ENCODE measurements at places on chromosomes 2 and 18. TPM values are rescaled to one million over a fixed set of nuclear protein-coding genes. Genes with fewer than 3 reads are reported as not detected.

Gene CD226
- 0.89 TPM for polyA plus RNA-seq

Gene PTPRN
- polyA plus RNA-seq: 0.12 TPM

Gene ALKAL2
- 0.49 TPM for polyA plus RNA-seq

Gene SLC35G4
- polyA plus RNA-seq: not detected

Gene CD8A
- 0.10 TPM for polyA plus RNA-seq

Gene LIMS3
- 1.8 TPM for polyA plus RNA-seq

Gene PIEZO2
- 19.0 TPM for polyA plus RNA-seq

Gene CACNB4
- polyA plus RNA-seq: 6.4 TPM

Gene KCNG3
- 0.05 TPM for polyA plus RNA-seq

Gene DCTN1
- 114 TPM for polyA plus RNA-seq

Gene CDCA7
- polyA plus RNA-seq: 13.4 TPM

Gene BOLL
- 3.0 TPM for polyA plus RNA-seq

Gene USP14
- polyA plus RNA-seq: 55.3 TPM

Gene ZCCHC2
- 9.4 TPM for polyA plus RNA-seq

Gene MDH1B
- 0.28 TPM for polyA plus RNA-seq

Gene MAB21L4
- 0.10 TPM for polyA plus RNA-seq

Gene PLCD4
- polyA plus RNA-seq: 61.5 TPM

Gene COL3A1
- 5,984 TPM for polyA plus RNA-seq

Gene OTX1
- polyA plus RNA-seq: 0.06 TPM

Gene SERPINB4
- polyA plus RNA-seq: 0.35 TPM

Gene ANKRD30B
- polyA plus RNA-seq: not detected

Gene SAG
- polyA plus RNA-seq: 0.22 TPM

Gene GAREM2
- 5.2 TPM for polyA plus RNA-seq

Gene CDK15
- polyA plus RNA-seq: 2.9 TPM

Gene ZNF24
- 28.1 TPM for polyA plus RNA-seq

Gene RUFY4
- 0.13 TPM for polyA plus RNA-seq

Data from hindlimb muscle (tissue), 1 donor.